ENCODE measurements at places on chromosomes 5 and 9. TPM values are rescaled to one million over a fixed set of nuclear protein-coding genes. Genes with fewer than 3 reads are reported as not detected.

TRIM36 gene
- total RNA-seq = under 0.01 TPM

GRCh38 chr9:117343427-117343826, 71.4 kb downstream of the ASTN2 start:
- no peak overlapping the region for H3K4me3 ChIP-seq
- H3K27me3 ChIP-seq = no peaks in the 10 kb centered on the region
- H3K4me1 ChIP-seq = no peaks in the 10 kb centered on the region
- DNase-seq = peak; percentile 27
- H3K27ac ChIP-seq = no peak overlapping the region
- H3K36me3 ChIP-seq = no peaks in the 10 kb centered on the region

FOXI1 gene
- not detected for total RNA-seq

DNA sequence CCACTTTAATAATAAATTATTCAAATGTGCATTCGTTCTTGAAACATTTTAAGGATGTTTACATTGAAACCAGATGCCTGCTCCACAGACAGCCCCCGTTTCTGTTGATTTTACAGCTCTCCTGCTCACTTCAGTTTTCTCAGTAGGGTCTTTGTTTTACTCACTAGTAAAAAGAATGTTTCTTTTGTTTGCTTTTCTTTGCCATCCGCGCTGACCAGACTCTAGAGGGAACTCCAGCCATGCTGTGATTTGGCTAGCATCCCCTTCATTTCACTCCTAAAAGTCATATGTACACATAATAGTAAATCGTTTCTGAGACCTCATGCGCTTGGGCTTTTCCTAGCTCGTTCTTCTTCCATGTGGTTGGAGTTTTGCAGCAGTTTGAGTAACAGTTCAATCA, 28.7 kb upstream of the PALM2AKAP2 start:
- H3K4me3 ChIP-seq = peak overlapping the region; percentile 6
- no peak overlapping the region for H3K27ac ChIP-seq

SLC24A2 gene
- total RNA-seq = under 0.01 TPM

ARL14EPL gene
- not detected for total RNA-seq

OSMR gene
- 102 TPM for total RNA-seq

NR3C1 gene
- total RNA-seq = 101 TPM

MSX2 gene
- total RNA-seq = 1.3 TPM

DNA sequence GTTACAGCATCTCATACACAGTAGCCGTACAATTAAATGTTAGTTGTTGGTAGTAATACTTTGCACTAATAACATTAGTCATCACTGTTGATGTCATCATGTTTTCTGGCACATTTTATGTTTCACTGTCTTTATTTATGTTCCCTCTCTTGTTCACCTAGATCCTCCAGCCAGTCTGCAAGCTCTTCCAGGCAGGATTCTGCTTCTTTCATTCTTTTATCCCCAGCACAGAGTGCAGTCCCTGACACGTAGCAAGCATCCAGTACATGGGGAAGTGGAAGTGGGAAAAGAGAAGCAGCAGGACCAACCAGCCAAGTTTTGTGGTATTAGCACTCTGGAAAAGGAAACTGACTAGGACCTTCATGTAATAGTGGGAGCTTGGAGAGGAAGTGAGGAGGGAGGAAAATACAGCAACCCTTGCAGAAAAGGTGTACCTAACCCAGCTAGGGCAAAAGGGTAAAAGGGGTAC, 89.7 kb upstream of the SLC44A1 start:
- no peak overlapping the region for H3K27ac ChIP-seq
- no peaks in the 10 kb centered on the region for H3K27me3 ChIP-seq
- peaks cover 6% of the 10 kb centered on the region for H3K4me1 ChIP-seq
- no peak overlapping the region for H3K4me3 ChIP-seq
- peak; percentile 68 for DNase-seq
- H3K36me3 ChIP-seq = no peaks in the 10 kb centered on the region

DNA sequence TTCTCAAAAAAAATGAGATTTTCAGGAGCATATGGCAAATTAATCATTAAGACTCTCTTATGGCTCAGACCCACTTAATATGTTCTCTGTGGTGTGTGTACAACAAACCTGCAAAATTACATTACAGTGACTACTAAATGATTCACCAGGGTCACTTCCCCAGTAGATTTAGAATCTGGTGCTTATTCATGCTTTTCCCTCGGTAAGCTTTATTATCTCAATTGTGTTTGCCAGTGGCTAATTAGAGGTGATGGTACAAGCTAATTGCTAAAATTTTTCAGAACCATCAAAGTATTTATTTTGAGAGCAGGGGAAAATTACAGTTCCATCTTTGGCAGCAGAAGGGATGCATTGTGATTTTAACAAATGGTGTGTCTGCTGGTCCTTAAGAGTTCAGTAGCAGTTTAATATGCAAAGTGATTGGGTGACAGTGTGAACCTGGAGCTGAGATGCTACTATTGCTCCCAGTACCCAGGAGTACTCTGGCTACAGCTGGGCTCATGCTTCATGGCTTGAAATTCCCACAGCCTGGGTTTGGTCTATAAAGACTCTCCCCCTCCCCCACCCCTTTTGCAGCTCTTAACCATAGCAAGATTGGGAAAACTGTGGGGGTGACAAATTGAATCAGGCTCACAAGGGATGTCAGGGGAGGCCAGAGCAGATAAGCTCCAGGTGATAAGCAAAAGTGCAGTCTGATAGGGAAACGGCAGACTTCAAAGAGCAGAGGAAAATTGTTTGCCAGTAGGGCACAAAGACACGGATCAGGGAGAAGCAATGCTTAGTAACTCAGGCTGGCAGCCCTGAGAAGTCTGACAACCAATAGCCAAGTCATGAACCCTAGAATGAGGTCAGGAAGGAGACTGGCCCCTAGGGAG, 92.8 kb upstream of the RAD23B start:
- peak; percentile 81 for DNase-seq
- H3K4me3 ChIP-seq = no peak overlapping the region
- no peak overlapping the region for H3K27ac ChIP-seq
- H3K36me3 ChIP-seq = no peaks in the 10 kb centered on the region
- peaks cover 4% of the 10 kb centered on the region for H3K4me1 ChIP-seq

GRCh38 chr9:11328326-11328725, 715.5 kb upstream of the PTPRD start:
- no peak overlapping the region for H3K4me3 ChIP-seq
- no peak for DNase-seq
- no peaks in the 10 kb centered on the region for H3K4me1 ChIP-seq
- H3K27me3 ChIP-seq = no peaks in the 10 kb centered on the region
- H3K27ac ChIP-seq = no peak overlapping the region

DNA sequence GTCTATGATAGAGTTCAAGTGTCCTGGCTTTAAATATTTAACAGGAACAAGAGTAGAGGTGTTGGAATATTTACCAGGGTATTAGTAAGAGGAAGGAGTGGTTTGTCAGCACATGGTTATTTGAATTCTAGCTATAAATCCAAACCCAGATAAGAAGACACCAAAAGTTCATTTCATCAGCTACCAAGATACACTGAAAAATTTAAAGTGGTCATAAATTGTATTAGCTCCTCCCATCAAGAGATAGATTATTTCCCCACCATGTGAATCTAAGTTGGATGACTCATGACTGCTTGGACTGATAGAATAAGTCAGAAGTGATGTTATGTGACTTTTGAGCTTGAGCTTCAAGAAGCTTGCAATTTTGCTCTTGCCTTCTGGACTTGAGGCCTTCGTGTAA, 72.1 kb upstream of the GRAMD2B start:
- H3K27ac ChIP-seq = peak overlapping the region; percentile 46
- H3K36me3 ChIP-seq = no peaks in the 10 kb centered on the region
- peak; percentile 80 for DNase-seq
- no peaks in the 10 kb centered on the region for H3K27me3 ChIP-seq

DNA sequence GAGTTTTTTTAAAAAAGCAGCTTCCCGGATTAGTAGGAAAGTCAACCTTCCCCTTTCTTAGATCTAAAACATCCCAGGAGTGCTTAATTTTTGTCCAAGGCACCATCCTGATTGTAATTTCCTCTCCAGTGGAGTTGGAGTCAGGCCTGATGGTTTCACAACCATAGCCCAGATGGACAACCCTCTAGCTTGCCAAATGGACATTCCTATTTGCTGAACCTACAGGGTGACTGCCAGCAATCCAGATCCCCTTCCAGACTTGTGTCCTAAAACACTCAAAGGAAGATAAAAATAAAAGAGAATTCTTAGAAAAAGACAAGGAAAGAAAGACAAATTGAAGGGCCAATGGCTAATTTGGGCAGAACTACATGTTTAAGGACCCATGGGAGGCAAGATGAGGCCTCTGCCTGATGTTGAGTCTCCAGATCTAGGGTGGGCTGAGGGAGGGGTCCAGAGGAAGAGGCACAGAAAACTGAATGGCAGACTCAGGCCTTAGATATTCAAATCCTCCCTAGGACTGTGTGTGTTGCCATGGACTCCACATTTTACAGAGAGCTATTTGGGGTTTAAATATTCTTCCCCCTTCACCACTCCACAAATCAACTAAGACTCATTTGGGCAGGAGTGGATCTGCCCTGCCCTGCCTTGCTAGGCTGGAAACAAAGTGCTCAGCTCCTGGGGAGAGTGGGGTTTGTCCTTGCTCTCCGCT, 38.5 kb upstream of the SLC44A1 start:
- no peaks in the 10 kb centered on the region for H3K36me3 ChIP-seq
- H3K27ac ChIP-seq = peak overlapping the region; percentile 47
- H3K4me3 ChIP-seq = no peak overlapping the region
- peak; percentile 94 for DNase-seq
- no peaks in the 10 kb centered on the region for H3K27me3 ChIP-seq

ANKRD55 gene
- under 0.01 TPM for total RNA-seq

DNA sequence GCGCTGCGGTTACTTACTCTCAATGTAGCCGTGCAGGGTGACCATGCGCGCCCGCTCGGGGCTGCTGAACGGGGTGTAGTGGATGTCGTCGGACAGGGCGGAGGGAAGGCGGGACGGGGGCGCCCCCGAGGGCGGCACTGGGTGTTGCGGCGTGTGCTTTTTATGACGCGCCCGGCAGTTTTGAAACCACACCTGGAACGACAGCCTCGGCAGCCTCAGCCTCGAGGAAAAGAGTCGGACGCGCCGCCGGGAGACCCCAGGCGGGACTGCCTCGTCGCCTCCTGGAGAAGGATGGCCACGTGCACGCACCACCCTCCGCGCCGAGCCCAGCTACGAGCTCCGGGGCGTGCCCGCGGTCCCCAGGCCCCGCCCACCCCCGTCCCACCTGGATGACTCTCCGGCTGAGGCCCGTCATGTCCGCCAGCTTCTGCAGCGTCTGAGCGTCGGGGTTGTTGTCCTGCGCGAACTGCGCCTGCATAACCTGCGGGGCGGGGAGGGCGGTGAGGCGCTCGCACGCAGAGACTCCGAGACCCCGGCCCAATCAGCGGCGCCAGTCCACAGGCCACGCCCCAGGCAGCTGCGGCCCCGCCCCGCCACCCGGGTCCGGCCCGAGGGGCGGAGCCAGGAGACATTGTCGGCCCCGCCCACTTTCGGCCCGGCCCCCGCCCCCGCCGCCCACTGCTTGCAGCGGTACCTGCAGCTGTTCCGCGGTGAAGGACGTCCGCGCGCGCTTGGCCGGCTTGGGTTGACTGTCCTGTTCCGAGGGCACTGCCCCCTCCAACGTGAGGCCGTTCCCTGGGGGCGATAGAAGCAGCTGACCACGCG, 15.0 kb downstream of the LHX6 start:
- no peak for DNase-seq
- H3K36me3 ChIP-seq = no peaks in the 10 kb centered on the region
- H3K4me3 ChIP-seq = peak overlapping the region; percentile 20
- H3K27me3 ChIP-seq = peaks cover 64% of the 10 kb centered on the region
- H3K27ac ChIP-seq = no peak overlapping the region

- H3K27me3 ChIP-seq = no peaks in the 10 kb centered on the region
- H3K36me3 ChIP-seq = no peaks in the 10 kb centered on the region
- no peak overlapping the region for H3K4me3 ChIP-seq
- no peak overlapping the region for H3K27ac ChIP-seq
Measured at GRCh38 chr5:68283766-68284165, 68.2 kb downstream of the PIK3R1 start.

DNA sequence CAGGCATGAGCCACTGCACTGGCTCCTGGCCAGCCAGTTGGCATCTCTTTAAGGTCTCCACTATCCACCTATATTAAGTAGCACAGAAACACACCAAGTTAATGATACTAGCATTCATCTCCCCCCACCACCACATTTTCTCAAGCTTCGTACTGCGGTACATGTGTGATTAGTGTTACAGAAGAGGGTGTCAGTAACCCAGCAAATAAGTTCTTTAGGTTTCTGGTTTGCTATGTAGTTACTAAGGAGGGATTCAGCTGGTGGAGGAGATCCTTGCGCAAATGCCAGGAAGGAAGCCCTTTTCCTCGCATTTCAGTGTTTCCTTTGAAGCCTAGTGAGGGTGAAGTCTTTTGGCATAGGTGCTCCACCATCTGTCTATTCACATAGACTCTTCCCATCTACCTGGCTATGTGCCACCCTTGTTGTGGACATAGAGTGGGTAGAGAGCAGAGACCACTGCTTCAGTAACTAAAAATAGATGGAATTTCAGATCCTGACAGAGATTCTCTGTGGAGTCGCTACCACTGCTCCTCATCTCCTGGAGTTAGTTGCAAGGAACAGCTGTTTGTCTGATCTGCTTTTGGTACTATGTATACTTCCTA, 16.7 kb downstream of the UBE2D2 start:
- no peak overlapping the region for H3K4me3 ChIP-seq
- H3K27ac ChIP-seq = no peak overlapping the region
- H3K27me3 ChIP-seq = no peaks in the 10 kb centered on the region
- no peak for DNase-seq
- H3K36me3 ChIP-seq = no peaks in the 10 kb centered on the region

CXXC5 gene
- 29.0 TPM for total RNA-seq

- no peaks in the 10 kb centered on the region for H3K27me3 ChIP-seq
- H3K36me3 ChIP-seq = no peaks in the 10 kb centered on the region
- H3K27ac ChIP-seq = peak overlapping the region; percentile 99
- DNase-seq = peak; percentile 82
Measured at GRCh38 chr9:97632248-97632984, 752 bp downstream of the TSTD2 start.

DNA sequence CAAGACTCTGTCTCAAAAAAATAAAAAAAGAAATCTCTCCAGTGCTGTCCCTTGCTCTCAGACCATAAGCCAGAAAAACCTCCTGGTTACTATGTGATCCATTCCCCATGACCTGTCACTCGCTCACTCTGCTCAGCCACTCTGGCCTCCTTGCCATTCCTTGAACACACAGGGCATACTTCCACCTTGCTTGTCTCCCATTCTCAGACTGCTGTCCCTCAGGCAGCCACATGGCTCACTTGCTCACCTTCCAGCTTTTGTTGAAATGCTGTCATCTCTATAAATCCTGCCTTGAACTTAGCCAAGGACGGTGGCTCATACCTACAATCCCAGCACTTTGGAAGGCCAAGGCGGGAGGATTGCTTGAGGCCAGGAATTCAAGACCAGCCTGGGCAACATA, 82.9 kb downstream of the UGCG start:
- no peak for DNase-seq
- H3K27ac ChIP-seq = no peak overlapping the region
- H3K27me3 ChIP-seq = no peaks in the 10 kb centered on the region
- no peak overlapping the region for H3K4me3 ChIP-seq
- H3K36me3 ChIP-seq = no peaks in the 10 kb centered on the region

- no peak overlapping the region for H3K27ac ChIP-seq
- no peaks in the 10 kb centered on the region for H3K27me3 ChIP-seq
- H3K36me3 ChIP-seq = no peaks in the 10 kb centered on the region
- no peak for DNase-seq
Measured at GRCh38 chr5:1915316-1915715, 32.6 kb upstream of the IRX4 start.

GRCh38 chr5:15441433-15442192, 58.4 kb upstream of the FBXL7 start:
- no peaks in the 10 kb centered on the region for H3K36me3 ChIP-seq
- no peaks in the 10 kb centered on the region for H3K27me3 ChIP-seq
- H3K27ac ChIP-seq = no peak overlapping the region
- no peak overlapping the region for H3K4me3 ChIP-seq

SLC34A3 gene
- not detected for total RNA-seq

SLC22A4 gene
- 4.1 TPM for total RNA-seq

CDX1 gene
- 0.33 TPM for total RNA-seq

GRCh38 chr9:84001621-84002020, 21.0 kb downstream of the RMI1 start:
- H3K4me3 ChIP-seq = no peak overlapping the region
- DNase-seq = no peak
- H3K36me3 ChIP-seq = no peaks in the 10 kb centered on the region
- H3K4me1 ChIP-seq = no peaks in the 10 kb centered on the region

All from fibroblast of lung (primary cell).